Neural progenitor cell (in vitro differentiated cells): ENCODE measurements at places on chromosomes 12 and 14. TPM values are rescaled to one million over a fixed set of nuclear protein-coding genes. Genes with fewer than 3 reads are reported as not detected.

GRCh38 chr14:91858536-91859275 is 8.6 kb downstream of the TC2N start:
- no peak for DNase-seq

GRCh38 chr12:41932470-41932991 is 212.1 kb downstream of the GXYLT1 start:
- peak; percentile 60 for DNase-seq

GRCh38 chr12:19988948-19989347 is 379.4 kb upstream of the PDE3A start:
- no peak for DNase-seq

DNA sequence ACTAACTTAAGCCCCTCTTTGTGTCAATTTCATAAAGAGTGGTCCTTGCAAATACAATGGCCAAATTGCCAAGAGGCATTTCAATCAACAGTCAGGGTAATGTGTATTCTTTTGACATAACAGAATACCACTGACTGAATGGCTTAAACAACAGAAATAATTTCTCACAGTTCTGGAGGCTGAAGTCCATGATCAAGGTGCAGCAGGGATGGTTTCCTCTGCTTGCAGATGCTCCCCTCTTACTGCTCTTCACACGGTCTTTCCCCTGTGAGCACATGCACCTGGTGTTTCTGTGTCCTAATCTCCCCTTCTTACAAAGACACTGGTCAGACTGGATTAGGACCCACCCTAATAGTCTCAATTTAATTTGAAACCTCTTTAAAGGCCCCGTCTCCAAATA is 31.9 kb downstream of the FGFR1OP2 start:
- no peak for DNase-seq

DNA sequence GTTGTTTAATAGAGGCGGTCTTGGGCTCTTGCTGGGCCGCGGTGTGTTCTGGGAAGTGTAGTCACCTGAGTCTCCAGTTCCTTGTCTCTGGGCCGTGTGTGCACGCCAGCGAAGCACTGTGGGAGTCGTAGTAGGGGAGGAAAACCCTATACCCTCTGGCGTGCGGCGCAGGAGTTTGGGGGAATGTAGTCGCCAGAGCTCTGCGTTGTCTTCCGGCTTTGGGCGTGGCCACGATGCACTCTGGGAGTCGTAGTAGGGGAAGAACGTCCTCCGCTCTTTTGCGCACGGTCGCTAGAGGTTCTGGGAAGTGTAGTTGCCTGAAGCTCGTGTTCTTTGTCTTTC is 726 bp upstream of the ZNF140 start:
- peak; percentile 99 for DNase-seq

DNA sequence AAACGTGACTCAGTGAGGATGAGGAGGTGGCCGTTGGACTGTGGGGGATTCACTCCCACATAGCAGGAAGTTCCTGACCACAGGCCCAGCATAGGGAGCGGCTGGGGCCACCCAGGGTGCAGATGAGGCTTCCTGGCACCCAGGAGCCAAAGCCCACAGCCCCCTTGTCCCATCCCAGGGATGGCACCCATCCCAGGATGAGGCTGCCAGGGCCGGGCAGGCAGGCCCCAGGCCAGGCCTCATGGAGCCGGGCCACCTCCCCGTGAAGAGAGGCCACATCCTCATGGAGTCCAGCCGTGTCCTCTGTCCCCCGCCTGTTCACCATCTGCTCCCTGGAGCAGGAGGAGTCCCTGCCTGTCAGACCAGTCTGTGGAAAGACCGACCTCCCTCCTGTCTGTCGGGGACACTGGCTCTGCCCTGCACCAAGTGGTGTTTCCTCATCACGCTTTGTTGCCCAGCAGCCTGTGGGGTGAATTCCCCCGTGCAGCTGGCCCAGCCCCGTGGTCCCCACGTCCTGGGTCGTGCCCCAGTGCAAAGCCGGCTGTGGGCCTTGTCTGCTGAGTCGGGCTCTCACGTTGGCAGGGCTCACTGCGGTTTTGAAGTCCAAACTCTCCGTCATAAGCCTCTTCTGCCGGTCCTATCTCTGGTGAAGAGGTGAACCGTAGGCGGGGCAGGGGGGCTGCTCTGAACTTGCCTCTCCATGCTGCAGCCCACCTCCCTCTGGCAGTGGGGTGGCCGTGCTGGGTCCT is 24.5 kb downstream of the MMP17 start:
- DNase-seq, result no peak

GRCh38 chr14:91911474-91912032 is 35.9 kb downstream of the FBLN5 start:
- DNase-seq, result peak; percentile 73

- DNase-seq, result no peak
These were observed 39.0 kb downstream of the CMKLR1 start for GRCh38 chr12:108299980-108300696.

- peak; percentile 92 for DNase-seq
These were observed at the start of gene ZNF219 for GRCh38 chr14:21098076-21098891. Gene ZNF219 (minus strand): TSS chr14:21098655. CDS start chr14:21093591, 5,064 bp downstream.

DNA sequence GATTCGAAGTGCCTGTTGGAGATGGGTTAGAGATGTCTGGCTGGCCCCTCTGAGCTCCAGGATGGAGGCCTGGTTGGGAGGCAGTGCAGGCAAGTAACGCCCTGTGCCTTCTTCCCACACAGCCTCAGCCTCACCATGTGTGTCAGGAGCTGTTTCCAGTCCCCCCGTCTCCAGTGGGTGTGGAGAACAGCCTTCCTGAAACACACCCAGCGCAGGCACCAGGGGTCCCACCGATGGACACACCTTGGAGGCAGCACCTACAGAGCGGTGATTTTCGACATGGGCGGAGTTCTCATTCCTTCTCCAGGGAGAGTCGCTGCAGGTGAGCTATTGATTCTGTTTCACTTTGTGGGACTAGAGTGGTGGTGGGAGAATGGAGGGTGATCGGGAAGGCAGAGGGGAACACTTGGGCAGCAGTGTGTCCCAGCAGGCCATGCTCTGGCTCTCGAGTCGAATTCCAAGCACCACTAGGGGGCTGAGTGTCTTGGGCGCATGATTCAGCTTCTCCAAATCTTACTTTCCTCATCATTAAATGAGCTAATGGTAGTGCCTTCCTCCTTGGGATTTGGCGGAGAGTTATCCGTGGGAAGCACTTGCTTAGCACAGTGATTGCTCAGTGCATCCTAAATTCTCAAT is 6.8 kb downstream of the ACAD10 start:
- no peak for DNase-seq

DNA sequence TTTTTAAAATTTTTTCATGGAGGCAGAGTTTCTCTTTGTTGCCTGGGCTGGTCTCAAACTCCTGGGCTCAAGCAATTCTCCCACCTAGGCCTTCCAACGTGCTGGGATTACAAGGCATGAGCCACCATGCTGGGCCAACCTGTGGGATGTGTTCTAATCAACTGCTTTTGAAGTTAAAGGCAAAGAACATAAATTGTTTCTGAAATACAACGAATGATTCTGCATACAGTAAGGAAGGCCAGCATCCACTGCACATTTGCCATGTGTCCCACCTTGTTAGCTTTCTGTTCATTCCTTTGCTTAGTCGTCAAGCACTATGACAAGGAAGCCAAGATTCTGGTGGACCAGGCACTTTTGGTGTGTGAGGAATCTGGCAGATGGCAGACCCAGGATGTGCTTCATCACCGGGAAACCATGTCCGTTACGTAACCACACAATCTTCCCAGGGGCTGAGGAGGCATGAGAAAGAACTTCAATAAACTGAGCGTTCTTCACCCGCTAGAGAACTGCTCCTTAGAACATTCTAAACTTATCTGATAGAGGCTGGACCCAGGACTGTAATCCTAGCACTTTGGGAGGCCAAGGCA is 24.5 kb downstream of the MOK start:
- DNase-seq, result no peak

RD3L gene
- total RNA-seq, result not detected in 2 replicates

AMIGO2 gene
- total RNA-seq, result 1.6 and 1.7 TPM in 2 replicates

GDF3 gene
- not detected in 2 replicates for total RNA-seq

TMEM117 gene
- 1.6 TPM in 1 of 2 replicates, not detected in the other for total RNA-seq

GPR132 gene
- 0.22 and 0.51 TPM in 2 replicates for total RNA-seq

SERPINA10 gene
- total RNA-seq, result not detected in 2 replicates

BICDL1 gene
- total RNA-seq, result 2.5 and 3.8 TPM in 2 replicates
